ENCODE measurements at places on chromosomes 5 and 9. TPM values are rescaled to one million over a fixed set of nuclear protein-coding genes. Genes with fewer than 3 reads are reported as not detected.

- H3K27me3 ChIP-seq = no peaks in the 10 kb centered on the region
- H3K4me1 ChIP-seq = no peaks in the 10 kb centered on the region
- H3K27ac ChIP-seq = no peak overlapping the region
- DNase-seq = no peak
- no peak overlapping the region for H3K4me3 ChIP-seq
These were observed 222.2 kb downstream of the TMEM167A start for GRCh38 chr5:82854956-82855355.

DNA sequence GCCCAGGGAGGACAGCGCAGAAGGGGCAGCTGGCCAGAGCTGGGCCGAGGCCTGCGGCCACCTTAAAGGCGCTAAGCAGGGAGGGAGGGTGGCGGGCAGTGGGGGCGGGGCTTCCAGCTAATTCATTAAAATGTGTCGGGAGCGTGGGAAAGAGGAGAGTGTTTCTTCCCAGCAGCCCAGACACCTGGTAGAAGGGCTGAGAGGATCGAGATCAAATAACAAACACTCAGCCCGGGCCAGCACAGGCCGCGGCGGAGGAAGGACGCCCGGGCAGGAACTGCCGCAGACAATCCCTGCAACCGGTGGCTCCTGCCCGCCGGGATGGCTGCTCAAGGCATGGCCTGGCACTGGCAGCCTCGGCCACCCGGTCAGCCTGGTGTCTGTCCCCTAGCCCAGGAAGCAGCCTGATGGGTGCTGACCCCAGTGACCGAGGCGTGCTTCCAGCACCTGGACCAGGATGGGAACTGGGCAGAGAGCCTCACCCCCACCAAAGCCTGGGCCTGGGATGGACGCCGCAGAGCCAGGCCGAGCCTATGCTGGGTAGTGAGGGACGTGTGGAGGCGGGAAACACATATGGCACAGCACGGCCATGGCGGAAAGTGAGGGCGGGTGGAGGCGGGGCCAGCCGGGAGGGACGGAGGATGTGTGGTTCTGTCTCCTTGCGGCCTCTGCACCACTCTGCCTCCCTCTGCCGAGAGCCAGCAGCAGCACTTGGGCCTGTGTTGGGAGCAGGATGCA is 3.2 kb upstream of the NRARP start:
- no peaks in the 10 kb centered on the region for H3K27me3 ChIP-seq
- H3K36me3 ChIP-seq = no peaks in the 10 kb centered on the region
- H3K4me3 ChIP-seq = no peak overlapping the region
- no peaks in the 10 kb centered on the region for H3K4me1 ChIP-seq
- peak; percentile 91 for DNase-seq

CMYA5 gene
- polyA plus RNA-seq = 6.5 TPM

SLC6A7 gene
- polyA plus RNA-seq = not detected

ERAP2 gene
- polyA plus RNA-seq = 13.8 TPM

DNA sequence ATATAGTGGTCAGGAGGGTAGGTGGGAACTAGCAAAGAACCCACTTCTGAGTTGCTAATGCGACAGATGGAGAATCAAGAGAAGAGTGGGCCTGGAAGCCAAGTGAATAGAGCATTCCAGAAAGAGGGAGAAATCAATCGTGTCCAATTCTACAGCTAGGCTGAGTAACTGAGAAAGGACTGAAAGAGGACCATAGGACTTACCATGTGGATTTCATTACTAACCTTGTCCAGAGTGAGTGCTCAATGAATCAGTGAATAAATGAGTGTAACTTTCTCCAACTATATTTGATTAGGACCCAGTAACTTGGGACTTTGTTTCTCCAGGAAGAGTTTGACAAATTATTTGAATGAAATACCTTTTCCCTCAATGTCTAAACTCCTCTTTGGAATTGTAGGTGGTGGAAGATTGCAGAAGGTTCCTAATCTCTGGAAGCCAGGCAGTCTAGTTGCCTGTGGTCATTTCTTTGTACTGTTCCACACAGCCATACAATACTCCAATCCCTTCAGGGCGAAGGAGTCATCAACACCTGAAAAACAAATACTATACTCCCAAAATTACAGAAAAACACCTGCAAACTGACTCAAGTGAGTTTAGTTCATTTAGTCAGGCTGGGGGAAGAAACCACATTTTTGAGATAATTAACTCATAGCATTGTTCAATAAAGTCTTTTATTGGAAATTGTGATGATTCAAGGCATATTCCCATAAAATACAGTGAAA is 2.6 kb upstream of the F2RL1 start:
- no peak for DNase-seq
- no peak overlapping the region for H3K4me3 ChIP-seq
- no peak overlapping the region for H3K27ac ChIP-seq
- H3K36me3 ChIP-seq = no peaks in the 10 kb centered on the region

SLC6A3 gene
- 0.09 TPM for polyA plus RNA-seq

DNA sequence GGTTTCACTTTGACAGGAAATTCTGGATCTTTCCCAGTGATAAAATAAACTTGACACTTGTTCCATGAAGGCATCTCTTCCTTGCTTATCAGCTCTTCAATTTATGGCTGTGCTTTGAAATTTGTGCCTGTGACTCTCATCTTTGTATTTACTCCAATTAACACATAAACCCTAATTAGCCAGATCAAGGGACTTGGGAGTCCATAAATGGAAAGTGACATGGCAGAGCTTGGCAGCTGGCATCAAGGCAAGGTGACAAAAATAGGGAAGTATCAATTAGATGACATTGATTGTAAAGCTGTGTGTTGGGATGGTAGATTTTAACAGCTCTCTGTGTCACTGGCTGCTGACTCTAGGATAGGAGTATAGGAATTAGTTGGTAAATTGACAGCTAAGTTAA is 133.9 kb downstream of the PBX3 start:
- H3K27ac ChIP-seq = no peak overlapping the region
- H3K4me3 ChIP-seq = no peak overlapping the region
- H3K36me3 ChIP-seq = no peaks in the 10 kb centered on the region
- no peak for DNase-seq
- H3K4me1 ChIP-seq = no peaks in the 10 kb centered on the region

GRCh38 chr9:79257790-79258351 is 313.9 kb upstream of the TLE4 start:
- peak; percentile 31 for DNase-seq
- no peak overlapping the region for H3K27ac ChIP-seq
- H3K4me3 ChIP-seq = no peak overlapping the region
- H3K4me1 ChIP-seq = peaks cover 6% of the 10 kb centered on the region
- H3K36me3 ChIP-seq = no peaks in the 10 kb centered on the region

GRCh38 chr9:18185196-18185595 is 288.8 kb upstream of the ADAMTSL1 start:
- no peaks in the 10 kb centered on the region for H3K4me1 ChIP-seq
- H3K36me3 ChIP-seq = no peaks in the 10 kb centered on the region
- no peaks in the 10 kb centered on the region for H3K27me3 ChIP-seq
- no peak for DNase-seq
- H3K27ac ChIP-seq = no peak overlapping the region
- no peak overlapping the region for H3K4me3 ChIP-seq

ZCCHC9 gene
- polyA plus RNA-seq = 23.0 TPM

GRCh38 chr9:109011231-109011671 is 2.0 kb downstream of the CTNNAL1 start:
- H3K36me3 ChIP-seq = no peaks in the 10 kb centered on the region
- no peak for DNase-seq
- H3K27ac ChIP-seq = peak overlapping the region; percentile 67
- no peaks in the 10 kb centered on the region for H3K27me3 ChIP-seq

DNA sequence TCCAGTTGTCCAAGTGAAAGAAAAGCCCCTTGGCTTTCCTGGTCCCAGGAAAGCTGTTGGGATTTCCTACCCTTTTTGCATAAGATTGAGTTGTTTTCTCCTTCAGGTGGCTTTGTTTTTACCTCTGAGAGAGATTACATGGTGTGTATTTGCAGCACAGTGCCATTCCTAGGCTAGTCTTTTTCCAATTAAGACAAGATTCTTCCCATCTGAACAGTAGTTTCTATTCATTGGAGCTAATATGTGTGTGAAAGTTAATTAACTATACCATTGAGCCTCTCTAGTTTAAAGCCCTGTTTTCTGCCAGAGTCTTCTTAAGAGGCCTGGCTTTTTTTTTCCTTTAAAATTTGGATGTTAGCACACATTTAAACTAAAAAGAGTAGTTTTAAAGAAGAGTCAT is 20.1 kb downstream of the MSANTD3 start:
- no peak overlapping the region for H3K27ac ChIP-seq
- H3K4me1 ChIP-seq = no peaks in the 10 kb centered on the region
- H3K36me3 ChIP-seq = no peaks in the 10 kb centered on the region
- no peak for DNase-seq
- no peak overlapping the region for H3K4me3 ChIP-seq

CDHR2 gene
- polyA plus RNA-seq = 8.0 TPM

DNA sequence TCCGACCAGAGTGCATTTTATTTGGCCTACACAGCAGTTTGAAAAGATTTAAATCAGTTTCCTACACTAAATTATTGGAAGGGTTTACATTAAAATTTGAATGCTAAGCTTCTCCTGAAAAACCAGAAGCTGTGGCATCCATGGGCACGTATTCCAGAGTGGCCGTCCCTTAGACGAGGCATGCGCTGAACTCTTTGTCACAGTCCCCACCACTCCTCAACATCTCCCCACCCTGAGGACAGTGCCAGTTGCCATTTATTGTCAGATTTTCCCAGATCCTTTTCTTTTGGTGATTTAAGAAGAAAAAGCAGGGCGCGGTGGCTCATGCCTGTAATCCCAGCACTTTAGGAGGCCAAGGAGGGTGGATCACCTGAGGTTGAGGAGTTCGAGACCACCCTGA is 39.9 kb upstream of the UNC5A start:
- DNase-seq = no peak
- no peaks in the 10 kb centered on the region for H3K36me3 ChIP-seq
- no peaks in the 10 kb centered on the region for H3K4me1 ChIP-seq

GRCh38 chr5:150599281-150599680 is 41.2 kb upstream of the SYNPO start:
- no peaks in the 10 kb centered on the region for H3K36me3 ChIP-seq
- H3K4me3 ChIP-seq = no peak overlapping the region
- H3K27me3 ChIP-seq = no peaks in the 10 kb centered on the region

FCN1 gene
- 3.2 TPM for polyA plus RNA-seq

BNC2 gene
- 5.4 TPM for polyA plus RNA-seq

DNA sequence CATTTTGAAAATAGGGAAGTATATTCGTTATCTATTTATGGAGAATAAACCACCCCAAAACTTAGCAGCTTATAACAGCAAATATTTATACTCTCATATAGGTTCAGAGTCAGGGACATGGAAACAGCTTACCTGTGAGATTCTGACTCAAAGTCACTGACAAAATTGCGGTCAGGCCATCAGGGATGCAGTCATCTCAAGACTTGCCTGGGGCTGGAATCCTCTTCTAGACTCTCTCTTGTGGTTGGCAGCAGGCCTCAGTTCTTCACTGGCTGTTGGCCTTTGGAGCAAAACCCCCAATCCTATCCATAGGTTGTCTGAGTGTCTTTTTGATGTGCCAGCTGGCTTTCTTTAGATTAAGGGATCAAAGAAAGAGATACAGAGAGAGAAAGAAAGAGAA is 275.6 kb downstream of the SEC61B start:
- H3K4me3 ChIP-seq = no peak overlapping the region
- H3K36me3 ChIP-seq = no peaks in the 10 kb centered on the region
- no peak overlapping the region for H3K27ac ChIP-seq
- H3K27me3 ChIP-seq = no peaks in the 10 kb centered on the region
- no peaks in the 10 kb centered on the region for H3K4me1 ChIP-seq

NMUR2 gene
- polyA plus RNA-seq = 0.30 TPM

PHAX gene
- 23.7 TPM for polyA plus RNA-seq

GRCh38 chr9:3480353-3480655 is 45.5 kb downstream of the RFX3 start:
- no peaks in the 10 kb centered on the region for H3K36me3 ChIP-seq
- H3K4me3 ChIP-seq = no peak overlapping the region
- H3K4me1 ChIP-seq = no peaks in the 10 kb centered on the region
- H3K27me3 ChIP-seq = no peaks in the 10 kb centered on the region
- no peak for DNase-seq
- H3K27ac ChIP-seq = no peak overlapping the region

DNA sequence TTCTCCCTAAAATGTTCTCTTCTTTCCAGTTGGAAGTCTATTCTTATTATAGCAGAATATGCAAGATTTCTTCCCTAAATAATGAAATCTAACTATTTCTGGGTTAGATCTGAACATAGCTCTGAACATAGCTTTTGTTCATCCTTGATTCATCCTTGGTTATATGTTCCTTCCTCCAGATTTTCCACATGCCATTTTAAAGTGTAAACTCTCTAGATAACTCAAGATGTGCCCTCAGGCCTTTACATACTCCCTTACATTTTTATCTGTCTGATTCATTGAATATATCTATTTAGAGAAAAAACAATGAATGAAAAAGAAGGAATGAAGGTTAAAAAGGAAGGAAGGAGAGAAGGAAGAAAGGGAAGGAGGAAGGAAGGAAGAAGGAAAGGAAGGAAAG is 100.9 kb downstream of the FBXO38 start:
- H3K4me1 ChIP-seq = no peaks in the 10 kb centered on the region
- no peak overlapping the region for H3K27ac ChIP-seq
- no peaks in the 10 kb centered on the region for H3K36me3 ChIP-seq
- no peak overlapping the region for H3K4me3 ChIP-seq
- no peak for DNase-seq

- no peak overlapping the region for H3K4me3 ChIP-seq
- H3K36me3 ChIP-seq = no peaks in the 10 kb centered on the region
- no peaks in the 10 kb centered on the region for H3K4me1 ChIP-seq
- no peaks in the 10 kb centered on the region for H3K27me3 ChIP-seq
- no peak overlapping the region for H3K27ac ChIP-seq
These were observed 120.9 kb upstream of the PITX1 start for GRCh38 chr5:135154961-135155360.

OBP2B gene
- not detected for polyA plus RNA-seq

PLEKHG4B gene
- polyA plus RNA-seq = 0.37 TPM

DNA sequence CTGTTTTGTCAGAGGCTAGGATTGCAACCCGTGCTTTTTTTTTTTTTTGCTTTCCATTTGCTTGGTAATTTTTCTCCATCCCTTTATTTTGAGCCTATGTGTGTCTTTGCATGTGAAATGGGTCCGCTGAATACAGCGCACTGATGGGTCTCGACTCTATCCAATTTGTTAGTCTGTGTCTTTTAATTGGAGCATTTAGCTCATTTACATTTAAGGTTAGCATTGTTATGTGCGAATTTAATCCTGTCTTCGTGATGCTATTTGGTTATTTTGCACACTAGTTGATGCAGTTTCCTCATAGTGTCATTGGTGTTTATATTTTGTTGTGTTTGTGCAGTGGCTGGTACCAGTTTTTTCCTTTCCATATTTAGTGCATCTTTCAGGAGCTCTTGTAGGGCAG is 36.2 kb upstream of the TAF11L2 start:
- H3K27ac ChIP-seq = no peak overlapping the region
- H3K4me3 ChIP-seq = no peak overlapping the region
- no peaks in the 10 kb centered on the region for H3K4me1 ChIP-seq
- no peak for DNase-seq

DNA sequence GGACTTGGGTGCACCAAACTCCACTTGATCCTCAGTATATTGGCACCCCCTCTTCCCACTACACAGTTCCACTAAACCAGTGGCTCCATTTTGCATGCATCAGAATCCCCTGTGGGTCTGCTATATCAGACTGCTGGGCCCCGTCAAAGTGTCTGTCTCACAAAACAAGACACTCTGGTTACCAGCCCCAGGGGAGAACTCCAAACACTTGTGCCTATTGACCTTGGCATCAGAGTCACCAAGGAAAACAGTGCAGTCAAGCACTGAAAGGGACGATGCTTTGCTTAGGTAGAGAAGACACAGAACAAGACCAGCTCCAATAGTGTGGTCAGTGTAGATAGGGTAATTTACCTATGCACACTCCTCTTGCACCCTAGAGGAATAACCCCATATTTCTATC is 205.8 kb upstream of the RAI14 start:
- no peak for DNase-seq
- H3K27ac ChIP-seq = no peak overlapping the region
- no peaks in the 10 kb centered on the region for H3K27me3 ChIP-seq
- H3K4me1 ChIP-seq = no peaks in the 10 kb centered on the region

ZNF354C gene
- 1.3 TPM for polyA plus RNA-seq

TEX48 gene
- not detected for polyA plus RNA-seq
